Common myeloid progenitor, CD34-positive (primary cell): ENCODE measurements at places on chromosomes 11 and 22.

DNA sequence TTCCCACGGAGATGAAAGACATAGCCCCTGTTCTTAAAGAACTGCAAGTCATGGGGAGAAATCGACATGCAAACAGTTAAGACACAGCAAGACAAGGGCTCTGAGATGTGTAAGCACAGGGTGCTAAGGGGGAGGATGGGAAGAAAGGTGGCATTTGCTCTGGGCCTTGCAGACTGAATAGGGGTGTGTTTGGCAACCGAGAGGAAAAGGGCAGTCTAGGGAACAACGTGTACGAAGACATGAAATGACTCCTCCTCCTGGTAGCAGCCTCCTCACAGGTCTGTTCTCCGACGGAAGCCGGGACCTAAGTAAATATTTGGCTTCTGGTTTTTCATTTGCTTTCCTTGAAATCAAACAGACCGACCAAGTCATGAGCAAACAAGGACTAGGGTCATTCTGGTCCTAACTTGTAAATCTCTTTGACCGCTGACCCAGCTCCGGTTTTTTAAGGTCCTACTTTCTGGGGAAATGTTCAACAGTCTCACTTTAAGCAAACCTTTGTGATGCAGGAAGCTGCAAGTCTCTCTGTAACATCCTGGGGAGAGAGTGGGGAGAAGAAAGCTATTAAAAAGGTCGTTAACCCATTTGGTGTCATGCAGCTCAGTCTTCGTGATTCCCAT lies 19.7 kb downstream of the NNMT start:
- DNase-seq, result peak; percentile 9

GRCh38 chr11:19173964-19174638 lies 27.7 kb downstream of the CSRP3 start:
- DNase-seq, result no peak

GRCh38 chr11:116376054-116376453 lies 396.7 kb downstream of the BUD13 start:
- DNase-seq, result no peak

DNA sequence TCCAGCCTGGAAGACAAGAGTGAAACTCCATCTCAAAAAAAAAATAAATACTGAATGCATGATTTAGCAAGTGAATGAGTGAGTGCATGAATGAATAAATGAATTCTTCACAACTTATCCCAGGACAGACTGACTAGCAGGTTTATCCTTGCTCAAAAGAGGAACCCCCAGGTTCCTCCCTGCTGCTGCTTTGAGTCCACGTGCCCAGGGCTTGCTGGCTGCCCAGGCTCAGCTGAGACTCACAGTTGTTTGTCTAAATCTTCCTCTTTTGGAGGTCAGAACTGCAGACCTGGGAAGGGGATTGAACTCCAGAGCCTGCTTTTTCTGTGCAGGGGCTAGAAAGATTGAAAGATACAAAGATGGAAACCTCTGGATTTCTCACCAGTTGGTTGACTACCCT lies 117.4 kb upstream of the TMEM45B start:
- DNase-seq, result peak; percentile 55

DNA sequence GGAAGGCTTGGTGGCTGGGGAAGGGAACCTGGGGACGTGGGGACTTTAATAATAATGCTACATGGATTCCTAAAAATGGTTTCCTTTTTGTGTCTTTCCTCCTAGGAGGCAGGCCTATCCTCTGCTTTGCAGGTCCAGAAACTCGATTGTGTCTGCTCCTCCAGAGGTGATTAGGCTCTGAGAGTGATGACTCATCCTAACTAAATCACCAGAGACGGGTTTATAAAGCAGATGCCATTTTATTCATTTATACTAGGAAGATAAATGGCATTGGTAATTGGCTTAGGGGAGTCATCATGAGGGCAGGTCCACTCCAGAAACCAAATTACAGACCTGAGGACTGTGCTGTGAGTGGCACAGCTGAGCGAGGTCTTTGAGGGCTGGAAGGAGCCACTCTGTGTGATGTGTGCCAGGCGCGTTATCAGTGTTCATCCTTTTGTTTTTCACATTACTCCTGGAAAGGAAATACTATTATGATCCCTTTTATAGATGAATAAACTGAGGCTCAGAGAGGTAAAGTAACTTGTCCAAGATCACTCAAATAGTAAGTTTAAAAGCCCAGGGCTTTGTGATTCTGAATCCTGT lies 7.1 kb downstream of the NLRX1 start:
- DNase-seq, result no peak

DNA sequence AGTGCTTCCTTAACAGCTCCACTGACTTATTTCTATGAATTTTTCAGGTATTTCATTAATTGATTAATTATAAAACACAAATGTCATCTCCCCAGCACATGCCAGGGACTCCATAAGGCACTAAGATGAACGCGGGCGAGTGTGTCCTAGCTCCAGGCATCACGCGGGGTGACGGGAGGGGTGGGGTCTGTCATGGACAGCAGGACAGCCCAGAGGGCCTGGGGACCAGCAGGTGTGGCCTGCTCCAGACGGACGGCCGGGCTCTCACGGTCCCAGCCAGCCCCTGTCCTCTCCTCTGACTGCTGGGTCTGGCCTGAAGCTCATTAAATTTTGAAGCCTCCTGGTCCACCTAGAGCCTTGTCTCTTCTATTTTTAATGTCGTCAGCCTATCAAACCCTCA lies 531.1 kb downstream of the BRD1 start:
- no peak for DNase-seq

GRCh38 chr11:17927681-17928343 lies 85.0 kb downstream of the SERGEF start:
- no peak for DNase-seq

GRCh38 chr22:49951000-49951677 lies 9.4 kb upstream of the PIM3 start:
- no peak for DNase-seq

DNA sequence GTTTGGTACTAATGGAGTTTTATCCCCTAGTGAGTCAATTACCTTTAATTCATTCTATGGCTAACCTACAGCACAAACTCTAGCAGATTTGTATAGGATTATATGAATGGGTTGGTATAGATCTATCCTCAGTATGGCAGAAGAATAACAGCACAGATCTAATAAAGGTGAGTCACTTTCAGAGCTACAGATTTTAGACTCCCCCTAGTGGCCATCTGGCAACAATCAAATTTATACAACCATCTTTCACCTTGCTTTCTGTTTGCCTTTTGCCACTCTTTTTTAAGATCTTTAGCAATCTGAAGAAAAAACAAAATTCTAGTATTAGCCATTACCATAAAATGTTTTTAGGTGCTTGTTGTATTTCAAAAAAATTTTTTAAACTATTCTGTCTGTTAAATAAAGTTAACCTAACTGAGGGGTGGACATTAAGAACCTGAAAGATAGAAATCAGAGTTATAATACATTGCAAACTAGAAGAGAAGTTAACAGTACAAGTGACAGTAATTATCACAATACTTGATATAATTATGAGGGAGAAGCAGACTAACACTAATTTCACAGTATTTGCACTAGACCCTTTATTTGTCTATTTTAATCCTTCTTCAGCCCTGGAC lies 25.8 kb downstream of the DDIAS start:
- peak; percentile 56 for DNase-seq

GRCh38 chr11:3807909-3808860 lies at the start of gene PGAP2:
TSS of gene PGAP2 (plus strand) at chr11:3808560. CDS start at chr11:3811260, 2,700 bp downstream.
- peak; percentile 65 for DNase-seq

DNA sequence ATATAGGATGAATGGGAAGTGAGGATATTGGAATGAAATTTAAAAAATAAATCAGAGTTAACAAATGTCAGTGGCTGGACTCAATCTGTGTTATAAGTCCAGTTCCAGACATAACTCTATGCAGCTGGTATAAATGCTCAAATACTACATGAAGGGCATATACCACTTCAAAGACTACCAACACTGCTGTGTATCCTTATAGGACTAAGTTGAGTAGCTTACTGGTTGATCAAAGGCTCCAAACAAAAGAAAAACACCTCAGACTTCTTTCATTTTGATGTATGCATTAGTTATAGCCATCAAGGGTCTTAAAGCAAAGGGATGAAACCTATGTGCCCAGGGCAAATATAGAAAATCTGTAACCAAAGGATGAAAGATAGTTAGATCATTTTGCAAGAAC lies 86.2 kb downstream of the PAK1 start:
- no peak for DNase-seq

- DNase-seq, result no peak
These were observed 359.3 kb downstream of the CADM1 start for GRCh38 chr11:115144914-115145313.

- DNase-seq, result no peak
These were observed 470.1 kb upstream of the B3GAT1 start for GRCh38 chr11:134882141-134882540.

DNA sequence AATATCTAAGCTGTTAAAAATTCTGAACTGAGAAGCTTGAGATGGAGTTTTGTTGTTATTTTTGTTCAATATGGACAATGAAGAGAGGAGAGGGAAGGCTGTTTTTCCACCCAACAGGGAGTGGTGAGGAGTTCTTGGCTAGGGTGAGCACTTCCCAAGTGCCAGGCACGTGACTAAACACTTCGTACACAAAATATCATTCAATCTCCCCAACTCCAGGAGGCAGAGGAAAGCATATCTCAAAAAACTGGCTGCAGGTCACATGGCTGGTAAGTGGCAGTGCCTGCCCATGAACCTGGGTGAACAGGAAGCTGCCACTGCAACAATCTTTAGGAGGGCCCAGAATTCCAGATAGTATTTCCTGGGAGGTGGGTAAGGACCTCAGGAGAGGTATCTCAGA lies 11.6 kb downstream of the ELF5 start:
- no peak for DNase-seq

DNA sequence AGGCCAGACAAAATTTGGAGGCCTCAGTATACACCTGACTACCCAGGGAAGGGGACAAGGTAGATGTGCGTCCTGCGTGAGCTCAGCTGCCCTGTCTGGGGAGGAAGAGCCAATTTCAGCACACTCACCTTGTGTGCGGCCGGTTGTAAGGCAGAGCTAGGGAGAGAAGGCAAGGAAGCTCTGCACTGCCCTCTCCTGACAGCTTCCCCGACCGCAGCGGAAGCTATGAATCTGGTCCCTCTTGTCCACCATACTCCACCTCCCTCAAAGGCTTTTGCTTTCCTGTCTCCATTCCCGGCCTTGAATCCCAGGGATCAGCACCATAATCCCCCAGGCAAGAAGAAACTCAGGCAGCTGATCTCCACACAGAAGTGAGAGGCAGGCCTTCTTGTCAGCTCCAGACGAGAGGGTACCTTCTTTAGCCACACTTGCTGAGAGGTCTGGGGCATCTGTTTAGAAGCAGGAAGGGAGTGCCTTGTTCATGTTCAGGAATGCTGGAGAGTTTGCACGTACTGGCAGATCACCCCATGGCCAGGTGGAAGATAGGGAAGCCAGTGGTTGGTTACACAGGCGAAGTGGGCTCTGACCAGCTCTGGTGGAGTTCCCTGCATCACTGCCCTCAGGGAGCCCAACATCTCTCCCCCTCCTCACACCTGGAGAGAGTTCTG lies 62.5 kb downstream of the FEZ1 start:
- DNase-seq, result peak; percentile 43

DNA sequence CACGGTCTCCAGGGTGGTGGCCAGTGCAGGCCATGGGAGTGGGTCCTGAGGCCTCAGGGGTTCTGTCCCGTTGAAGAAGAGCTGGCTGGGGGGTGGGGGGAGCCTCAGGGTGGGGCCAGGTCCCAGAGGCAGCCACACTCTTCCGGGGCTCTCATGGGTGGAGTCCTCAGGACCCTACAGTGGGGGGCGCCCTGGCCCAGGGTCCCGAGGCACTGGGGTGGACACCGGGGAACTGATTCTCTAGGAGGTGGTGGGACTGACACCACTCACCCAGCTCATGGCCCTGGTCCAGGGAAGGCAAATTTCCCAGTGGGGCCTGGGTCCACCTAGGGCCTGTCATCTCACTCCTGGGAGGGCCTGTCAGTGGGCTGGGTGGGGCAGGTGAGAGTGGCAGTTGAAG lies 12.8 kb downstream of the GGT5 start:
- no peak for DNase-seq

DNA sequence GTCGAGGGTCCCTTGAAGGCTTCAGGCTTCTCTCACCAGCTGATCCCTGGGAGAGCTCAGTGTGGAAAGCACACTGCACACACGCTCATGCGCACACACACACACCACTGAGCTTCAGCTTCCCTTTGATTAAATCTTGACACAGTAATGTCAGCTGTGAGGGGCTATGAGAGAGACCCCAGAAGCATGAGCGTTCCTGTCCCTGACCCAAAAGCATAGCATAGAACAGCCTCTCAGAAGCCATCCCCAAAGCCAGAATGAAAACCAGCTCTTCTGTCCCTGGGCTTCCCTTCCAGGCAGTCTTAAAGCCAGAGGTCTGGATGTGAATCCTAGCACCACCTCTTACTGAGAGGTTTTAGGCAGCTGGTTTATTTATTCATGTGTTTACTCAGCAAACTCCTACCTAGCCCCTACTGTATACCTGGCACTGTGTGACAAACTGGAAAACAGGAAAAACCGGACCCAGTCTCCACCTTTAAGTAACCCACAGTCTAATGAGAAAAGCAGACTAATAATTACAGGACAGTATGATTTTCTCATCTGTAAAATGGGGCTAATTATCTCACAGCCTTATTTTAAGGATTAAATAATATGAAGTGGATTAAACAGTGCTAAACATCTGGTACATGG lies 15.9 kb downstream of the GALNT18 start:
- DNase-seq, result no peak

DNA sequence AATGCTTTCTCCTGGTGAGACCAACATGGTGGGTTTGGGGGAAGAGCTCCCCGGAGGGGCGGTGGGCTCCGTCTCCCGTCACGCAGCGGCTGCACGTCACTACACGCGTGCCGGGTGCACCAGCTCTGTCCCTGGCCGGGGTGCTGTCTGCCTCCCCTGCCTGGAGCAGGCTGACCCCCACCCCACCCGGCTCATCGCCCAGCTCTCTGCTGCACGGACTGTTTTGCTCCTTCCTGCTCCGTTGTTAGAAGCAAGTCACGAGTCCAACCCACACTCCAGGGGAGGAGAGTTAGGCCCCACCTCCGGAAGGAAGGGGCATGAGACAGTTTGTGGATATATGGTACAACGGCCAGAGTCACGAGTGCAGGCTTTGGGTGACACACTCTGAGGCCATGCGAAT lies 364.9 kb downstream of the BRD1 start:
- peak; percentile 65 for DNase-seq

DNA sequence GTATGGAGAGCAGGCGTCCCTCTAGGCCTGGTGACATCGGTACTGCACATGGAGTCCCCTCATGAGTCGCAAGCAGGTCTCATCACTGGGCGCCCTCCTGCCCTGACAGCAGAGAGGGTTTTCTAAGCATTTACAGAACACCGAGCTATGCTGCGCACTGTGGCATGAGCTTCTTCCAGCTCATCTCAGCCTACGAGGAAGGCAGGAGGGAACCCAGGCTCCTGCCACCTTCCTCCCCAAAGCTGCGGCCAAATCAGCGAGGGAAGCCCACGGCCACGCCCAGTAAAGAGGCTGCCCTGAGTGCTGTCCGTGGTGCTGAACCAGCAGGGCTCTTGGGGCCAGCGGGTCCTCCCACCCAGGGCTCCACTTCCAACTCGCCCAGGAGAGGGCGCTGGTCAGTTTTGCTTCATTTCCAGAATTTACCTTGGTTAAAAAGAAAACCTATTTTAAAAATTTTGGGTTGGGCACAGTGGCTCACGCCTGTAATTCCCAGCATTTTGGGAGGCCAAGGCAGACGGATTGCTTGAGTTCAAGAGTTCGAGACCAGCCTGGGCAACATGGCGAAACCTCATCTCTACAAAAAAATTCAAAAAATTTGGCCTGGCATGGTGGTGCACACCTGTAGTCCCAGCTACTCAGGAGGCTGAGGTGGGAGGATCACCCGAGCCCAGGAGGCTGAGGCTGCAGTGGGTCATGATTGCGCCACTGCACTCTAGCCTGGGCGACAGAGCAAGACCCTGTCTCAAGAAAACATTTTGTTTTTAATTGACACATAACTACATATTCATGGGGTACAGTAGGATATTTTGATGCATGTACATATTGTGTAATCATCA lies 34.2 kb downstream of the PHF21B start:
- peak; percentile 86 for DNase-seq
